ENCODE measurements at places on chromosomes 11 and 22.

- no peak for DNase-seq
- peaks cover 2% of the 10 kb centered on the region for H3K4me1 ChIP-seq
- H3K4me3 ChIP-seq: no peak overlapping the region
- no peak overlapping the region for H3K27ac ChIP-seq
- H3K36me3 ChIP-seq: peaks cover 3% of the 10 kb centered on the region
These were observed 102.6 kb downstream of the ALX4 start for GRCh38 chr11:44207292-44207691.

- H3K36me3 ChIP-seq: peaks cover 18% of the 10 kb centered on the region
- peak overlapping the region; percentile 99 for H3K27ac ChIP-seq
- H3K27me3 ChIP-seq: no peaks in the 10 kb centered on the region
- peak overlapping the region; percentile 37 for H3K4me3 ChIP-seq
- DNase-seq: peak; percentile 87
These were observed 2.3 kb downstream of the TSPAN4 start for GRCh38 chr11:844693-845644.

DNA sequence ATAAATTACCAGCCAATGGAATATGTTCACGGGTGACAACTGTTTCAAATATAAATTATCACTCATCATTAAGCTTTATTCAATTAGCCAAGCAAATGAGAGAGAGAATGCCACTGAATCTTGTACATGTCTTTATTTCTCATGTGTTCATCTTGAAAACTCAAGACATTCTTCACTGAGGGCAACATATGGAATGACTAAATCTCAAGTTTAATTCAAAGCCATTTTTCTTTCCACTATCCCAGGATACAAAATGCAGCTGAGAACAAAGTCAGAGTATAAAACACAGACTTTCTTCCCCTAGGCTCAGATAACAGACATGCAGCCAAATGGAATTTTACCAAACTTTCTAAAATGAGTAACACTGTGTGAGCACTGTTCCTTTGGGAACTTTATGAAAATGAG lies 12.1 kb upstream of the BBOX1 start:
- H3K27me3 ChIP-seq: no peaks in the 10 kb centered on the region
- DNase-seq: no peak

DNA sequence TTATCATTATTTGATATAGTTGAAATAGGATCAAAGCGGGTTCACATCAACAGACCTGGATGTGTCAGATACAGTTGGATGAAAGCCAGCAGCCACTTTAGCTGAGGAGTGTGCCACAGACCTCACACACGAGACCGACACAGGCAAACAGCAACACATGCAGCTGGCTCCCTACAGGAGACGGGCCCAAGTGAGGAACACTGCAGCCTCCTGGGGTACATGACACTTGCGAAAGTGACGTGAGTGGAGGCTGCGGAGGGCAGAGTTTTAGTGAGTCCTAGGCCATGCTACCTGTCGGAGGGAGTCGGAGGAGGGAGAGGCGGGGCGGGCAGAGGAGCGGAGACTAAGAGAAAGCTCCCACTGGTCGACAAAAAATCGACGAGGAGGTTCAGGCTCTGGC lies 100.9 kb upstream of the BID start:
- H3K4me3 ChIP-seq: no peak overlapping the region
- H3K27ac ChIP-seq: no peak overlapping the region
- H3K4me1 ChIP-seq: peaks cover 2% of the 10 kb centered on the region

- H3K27ac ChIP-seq: no peak overlapping the region
- no peak overlapping the region for H3K4me3 ChIP-seq
- no peak for DNase-seq
- H3K36me3 ChIP-seq: peaks cover 14% of the 10 kb centered on the region
These were observed 35.7 kb upstream of the GAB2 start for GRCh38 chr11:78453140-78453935.

GRCh38 chr11:68950270-68950669 lies 30.5 kb downstream of the MRGPRD start:
- peaks cover 11% of the 10 kb centered on the region for H3K27me3 ChIP-seq
- H3K27ac ChIP-seq: no peak overlapping the region
- H3K4me3 ChIP-seq: no peak overlapping the region

- H3K27ac ChIP-seq: no peak overlapping the region
- DNase-seq: no peak
- H3K4me1 ChIP-seq: no peaks in the 10 kb centered on the region
- H3K27me3 ChIP-seq: no peaks in the 10 kb centered on the region
These were observed 31.0 kb downstream of the CECR2 start for GRCh38 chr22:17400305-17400704.

DNA sequence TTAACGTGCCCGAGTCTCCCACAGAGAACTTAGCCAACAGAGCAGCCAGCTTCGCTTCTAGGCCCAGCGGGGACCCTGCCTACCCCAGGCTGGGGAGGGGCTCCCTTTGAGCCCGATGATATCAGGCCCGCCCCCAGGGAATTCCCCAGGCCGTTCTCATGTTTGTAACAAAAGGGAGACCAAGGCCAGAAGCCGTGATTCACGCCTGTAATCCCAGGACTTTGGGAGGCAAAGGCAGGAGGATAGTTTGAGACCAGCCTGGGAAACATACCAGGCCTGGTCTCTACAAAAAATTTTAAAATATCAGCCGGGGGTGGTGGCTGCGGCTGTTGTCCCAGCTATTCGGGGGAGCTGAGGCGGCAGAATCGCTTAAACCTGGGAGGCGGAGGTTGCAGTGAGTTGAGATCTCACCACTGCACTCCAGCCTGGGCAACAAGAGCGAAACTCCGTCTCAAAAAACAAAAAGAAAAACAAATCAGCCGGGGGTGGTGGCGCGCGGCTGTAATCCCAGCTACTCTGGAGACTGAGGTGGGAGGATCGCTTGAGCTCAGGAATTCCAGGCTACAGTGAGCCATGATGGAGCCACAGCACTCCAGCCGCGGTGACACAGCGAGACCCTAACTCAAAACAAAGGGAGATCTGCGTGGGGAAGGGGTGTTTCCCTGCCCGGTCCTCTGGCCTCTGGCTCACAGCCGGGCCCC lies 1.7 kb downstream of the DRD4 start:
- peaks cover 28% of the 10 kb centered on the region for H3K27me3 ChIP-seq
- H3K4me3 ChIP-seq: no peak overlapping the region
- peaks cover 54% of the 10 kb centered on the region for H3K4me1 ChIP-seq
- H3K27ac ChIP-seq: no peak overlapping the region
- H3K36me3 ChIP-seq: peaks cover 43% of the 10 kb centered on the region
- DNase-seq: peak; percentile 62

- no peaks in the 10 kb centered on the region for H3K4me1 ChIP-seq
- no peak overlapping the region for H3K27ac ChIP-seq
- H3K27me3 ChIP-seq: no peaks in the 10 kb centered on the region
- H3K4me3 ChIP-seq: no peak overlapping the region
- H3K36me3 ChIP-seq: no peaks in the 10 kb centered on the region
- DNase-seq: no peak
These were observed 742.5 kb downstream of the ETS1 start for GRCh38 chr11:127844876-127845275.
